ENCODE measurements at places on chromosomes 6 and 20. TPM values are rescaled to one million over a fixed set of nuclear protein-coding genes. Genes with fewer than 3 reads are reported as not detected.

The SLC22A16 gene
- total RNA-seq: 0.55 TPM

- no peaks in the 10 kb centered on the region for H3K36me3 ChIP-seq
- peaks cover 9% of the 10 kb centered on the region for H3K4me1 ChIP-seq
- DNase-seq: no peak
- H3K4me3 ChIP-seq: no peak overlapping the region
- no peak overlapping the region for H3K27ac ChIP-seq
- no peaks in the 10 kb centered on the region for H3K27me3 ChIP-seq
These were observed 39.4 kb upstream of the SPDEF start for GRCh38 chr6:34595332-34596184.

DNA sequence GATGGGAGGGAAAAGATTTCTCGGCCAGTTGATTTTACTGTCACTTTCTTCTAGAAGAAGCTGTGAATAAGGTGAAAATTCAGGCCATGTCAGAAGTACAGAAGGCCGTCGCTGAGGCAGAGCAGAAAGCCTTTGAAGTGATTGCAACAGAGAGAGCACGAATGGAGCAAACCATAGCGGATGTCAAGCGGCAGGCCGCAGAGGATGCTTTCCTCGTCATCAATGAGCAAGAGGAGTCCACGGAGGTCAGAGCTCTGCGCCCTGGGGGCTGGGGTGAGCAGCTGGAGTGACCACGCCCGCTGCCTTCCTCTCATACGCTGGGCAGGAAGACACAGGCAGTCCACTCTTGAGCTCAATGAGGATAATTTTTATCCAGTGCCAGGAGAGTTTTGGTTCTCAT is 21.8 kb upstream of the C20orf144 start:
- H3K36me3 ChIP-seq: peaks cover 7% of the 10 kb centered on the region
- DNase-seq: no peak
- no peaks in the 10 kb centered on the region for H3K27me3 ChIP-seq
- no peak overlapping the region for H3K4me3 ChIP-seq
- no peak overlapping the region for H3K27ac ChIP-seq
- no peaks in the 10 kb centered on the region for H3K4me1 ChIP-seq

- H3K4me3 ChIP-seq: no peak overlapping the region
- no peak for DNase-seq
- no peak overlapping the region for H3K27ac ChIP-seq
- peaks cover 1% of the 10 kb centered on the region for H3K27me3 ChIP-seq
- no peaks in the 10 kb centered on the region for H3K4me1 ChIP-seq
These were observed 33.2 kb downstream of the SCGN start for GRCh38 chr6:25685251-25685650.

- H3K27me3 ChIP-seq: no peaks in the 10 kb centered on the region
- no peaks in the 10 kb centered on the region for H3K4me1 ChIP-seq
- no peaks in the 10 kb centered on the region for H3K36me3 ChIP-seq
- H3K27ac ChIP-seq: no peak overlapping the region
These were observed 36.4 kb upstream of the ENPP5 start for GRCh38 chr6:46207174-46207573.

The FYN gene
- 100 TPM for total RNA-seq

The CCN5 gene
- total RNA-seq: 59.4 TPM

The LCA5 gene
- 8.8 TPM for total RNA-seq

GRCh38 chr20:50918403-50918802 is 12.8 kb downstream of the ADNP start:
- H3K27me3 ChIP-seq: no peaks in the 10 kb centered on the region
- no peak overlapping the region for H3K4me3 ChIP-seq
- H3K4me1 ChIP-seq: peaks cover 17% of the 10 kb centered on the region
- DNase-seq: no peak
- H3K27ac ChIP-seq: no peak overlapping the region

DNA sequence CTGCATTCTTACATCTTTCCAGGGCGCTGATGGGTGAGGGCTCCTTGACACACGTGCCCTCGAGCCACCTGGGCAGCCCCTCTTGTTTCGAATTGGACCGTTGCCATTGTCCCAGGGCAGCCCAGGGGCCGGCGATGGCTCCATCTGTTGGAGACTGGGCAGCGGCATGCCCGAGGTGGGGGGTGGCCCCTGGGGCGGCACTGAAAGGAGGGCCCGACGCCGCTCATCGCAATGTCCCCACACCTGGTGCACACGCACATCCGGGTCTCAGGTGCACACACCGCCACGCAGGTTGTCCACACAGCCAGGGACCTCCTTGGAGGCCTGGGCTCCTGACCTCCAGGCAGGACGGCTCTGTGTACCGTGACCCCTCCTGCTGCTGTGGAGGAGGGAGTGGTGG is 18.0 kb downstream of the GATA5 start:
- no peak for DNase-seq
- H3K36me3 ChIP-seq: no peaks in the 10 kb centered on the region
- no peaks in the 10 kb centered on the region for H3K27me3 ChIP-seq
- no peaks in the 10 kb centered on the region for H3K4me1 ChIP-seq
- H3K27ac ChIP-seq: no peak overlapping the region

- no peak overlapping the region for H3K4me3 ChIP-seq
- H3K4me1 ChIP-seq: no peaks in the 10 kb centered on the region
- no peaks in the 10 kb centered on the region for H3K36me3 ChIP-seq
- no peak for DNase-seq
These were observed 7.0 kb downstream of the B4GALT5 start for GRCh38 chr20:49706630-49707091.

DNA sequence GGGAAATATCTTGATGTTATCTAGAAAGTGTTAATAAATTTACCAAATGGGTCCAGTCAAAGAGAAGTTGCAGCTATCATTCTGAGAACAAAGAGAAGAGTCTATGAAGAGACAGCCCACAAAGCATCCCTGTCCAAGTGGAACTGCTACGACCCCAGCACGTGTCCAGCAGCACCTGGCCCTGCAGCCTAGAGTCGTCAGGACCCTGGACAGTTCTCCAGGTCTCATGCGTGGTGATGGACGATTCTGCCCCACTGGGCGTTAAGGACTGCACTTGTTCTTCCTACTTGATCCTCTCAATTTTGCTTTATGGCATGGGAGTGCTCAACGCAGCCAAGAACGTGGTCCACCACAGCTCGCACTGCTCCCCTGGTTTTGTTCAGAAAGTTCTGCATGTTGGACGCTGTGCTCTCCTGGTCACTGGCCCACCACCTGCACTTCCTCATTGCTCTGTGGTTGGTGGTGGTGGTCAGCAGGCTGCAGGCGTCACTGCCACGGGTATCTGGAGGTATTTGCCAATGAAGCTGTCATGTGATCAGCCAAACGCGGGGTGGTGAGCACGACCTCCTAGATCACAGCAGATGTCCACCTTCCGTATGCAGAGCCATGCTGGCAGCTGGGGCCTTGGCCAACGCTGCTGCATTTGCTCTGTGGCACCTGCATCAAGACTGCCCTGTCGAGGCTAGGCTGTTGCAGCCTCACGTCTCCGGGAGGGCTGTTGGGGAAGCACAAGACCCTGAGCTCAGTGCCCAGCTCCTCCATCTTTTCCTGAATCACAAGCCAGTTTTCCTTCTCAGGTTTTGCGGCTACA is 356.4 kb downstream of the CDH4 start:
- no peak for DNase-seq
- H3K27ac ChIP-seq: no peak overlapping the region
- no peaks in the 10 kb centered on the region for H3K36me3 ChIP-seq
- no peaks in the 10 kb centered on the region for H3K4me1 ChIP-seq

Data from aorta (tissue), 5 donors.